ENCODE measurements at places on chromosomes 11 and 22.
A peak's percentile ranks its signal among the peaks of the same experiment; 100 is the strongest.

- no peak for DNase-seq
Observed at GRCh38 chr11:93585758-93586157, 42.6 kb upstream of the SMCO4 start.

GRCh38 chr11:10655227-10655626, 38.3 kb downstream of the IRAG1 start:
- no peak for DNase-seq

- no peak for DNase-seq
Observed at GRCh38 chr11:110808248-110808647, 96.0 kb upstream of the ARHGAP20 start.

DNA sequence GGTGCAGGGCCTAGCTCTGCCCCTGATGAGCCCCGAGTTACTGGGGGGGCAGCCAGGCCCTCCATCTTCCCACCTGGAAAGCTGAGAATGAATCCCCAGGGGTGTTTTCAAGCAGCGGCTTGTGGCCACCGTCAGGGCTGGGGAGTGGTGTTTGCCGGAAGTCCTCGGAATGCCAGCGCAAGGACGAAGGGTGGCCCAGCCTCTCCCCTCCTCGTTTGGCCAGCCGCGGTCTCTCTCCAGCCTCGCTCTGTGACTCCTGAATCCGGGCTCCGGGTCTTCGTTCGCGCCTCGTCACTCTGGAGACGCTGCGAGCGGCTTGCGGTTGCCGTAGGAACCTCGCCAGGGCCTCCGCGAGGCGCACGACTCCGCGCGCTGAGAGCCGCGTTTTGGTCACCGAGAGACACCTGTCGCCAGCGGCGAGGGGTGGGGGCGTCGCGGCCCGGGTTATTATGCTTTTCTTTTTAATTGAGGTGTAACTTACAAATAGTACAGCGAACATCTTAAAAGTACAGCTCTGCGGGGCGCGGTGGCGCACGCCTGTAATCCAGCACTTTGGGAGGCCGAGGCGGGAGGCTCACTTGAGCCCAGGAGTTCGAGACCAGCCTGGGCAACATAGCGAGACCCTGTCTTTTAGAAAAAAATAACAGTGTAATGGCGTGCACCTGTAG, 6.3 kb upstream of the KDELR3 start:
- DNase-seq: peak; percentile 93

GRCh38 chr11:10022764-10023163, 271.3 kb downstream of the SBF2 start:
- no peak for DNase-seq

All from NCI-H2171 (cell line).